ENCODE measurements at places on chromosomes 12 and 14.

DNA sequence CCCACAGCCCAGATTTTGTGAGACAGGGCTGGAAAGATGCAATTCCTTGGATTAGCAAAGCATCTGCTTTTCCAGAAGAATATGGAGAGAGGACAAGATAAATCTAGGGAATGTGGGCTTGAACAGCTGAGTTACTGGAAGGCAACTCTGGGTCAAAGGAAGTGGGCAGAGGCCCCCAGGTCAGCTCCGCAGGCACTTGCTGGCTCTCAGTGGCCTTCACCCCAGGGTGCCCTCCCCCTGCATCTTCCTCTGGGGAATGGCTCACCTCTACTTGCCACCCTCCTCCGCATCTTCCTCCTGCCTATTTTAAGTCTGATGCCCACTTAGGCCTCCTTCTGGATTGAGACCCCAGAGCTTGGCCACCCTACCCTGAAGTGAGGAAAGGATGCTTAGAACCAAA, 10.5 kb upstream of the PNMA1 start:
- DNase-seq: no peak

DNA sequence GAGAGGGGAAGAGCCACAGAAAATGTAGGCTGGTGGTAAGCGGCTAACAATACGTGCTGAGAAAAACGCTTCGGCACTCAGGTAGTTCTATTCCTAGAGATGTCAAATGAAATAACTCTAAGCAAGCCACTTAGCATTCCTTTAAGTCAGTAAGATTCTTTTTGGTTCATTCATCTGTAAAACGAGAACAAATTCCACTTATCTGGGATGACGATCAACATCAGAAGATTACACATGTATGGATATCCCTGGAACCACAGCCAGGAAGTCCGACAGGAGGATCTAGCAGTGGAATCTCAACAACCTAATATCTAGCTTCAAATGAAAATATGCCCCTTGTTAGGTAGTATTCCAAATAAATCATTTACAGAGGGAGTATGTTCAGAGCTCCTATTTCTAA, 74.6 kb upstream of the CDKN3 start:
- DNase-seq: no peak

DNA sequence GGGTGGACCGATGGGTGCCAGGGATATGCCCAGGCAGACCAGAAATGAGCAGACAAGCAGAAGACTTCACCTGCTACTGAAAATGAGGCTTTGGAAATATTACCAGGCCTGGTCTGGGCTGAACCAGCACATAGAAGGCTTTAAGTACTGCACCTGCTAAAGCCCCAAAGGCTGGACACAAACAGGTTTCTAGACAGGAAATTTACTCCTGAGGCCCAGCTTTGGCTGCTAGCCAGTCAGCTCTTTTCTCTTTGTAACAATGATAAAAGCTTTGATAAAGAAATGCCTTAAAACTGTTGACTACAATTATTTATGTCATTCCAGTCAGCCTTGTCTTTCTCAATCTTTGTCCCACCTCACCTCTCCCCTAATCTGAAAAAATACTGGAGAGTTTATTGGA, 228.9 kb upstream of the EGLN3 start:
- DNase-seq: no peak

GRCh38 chr12:77720258-77720657, 110.4 kb upstream of the NAV3 start:
- DNase-seq: no peak

GRCh38 chr14:83356080-83356479, 1822.4 kb upstream of the SEL1L start:
- DNase-seq: no peak

- no peak for DNase-seq
These were observed 264.2 kb downstream of the ADAMTS20 start for GRCh38 chr12:43287706-43288383.

- no peak for DNase-seq
These were observed 67.2 kb downstream of the NOS1 start for GRCh38 chr12:117294189-117294603.

- no peak for DNase-seq
These were observed 218.8 kb upstream of the TMPO start for GRCh38 chr12:98296462-98297079.

Measured in D341Med (cell line).